ENCODE measurements at places on chromosomes 6 and 20.

- no peak for DNase-seq
Observed at GRCh38 chr20:13299401-13299800, 78.3 kb downstream of the ISM1 start.

DNA sequence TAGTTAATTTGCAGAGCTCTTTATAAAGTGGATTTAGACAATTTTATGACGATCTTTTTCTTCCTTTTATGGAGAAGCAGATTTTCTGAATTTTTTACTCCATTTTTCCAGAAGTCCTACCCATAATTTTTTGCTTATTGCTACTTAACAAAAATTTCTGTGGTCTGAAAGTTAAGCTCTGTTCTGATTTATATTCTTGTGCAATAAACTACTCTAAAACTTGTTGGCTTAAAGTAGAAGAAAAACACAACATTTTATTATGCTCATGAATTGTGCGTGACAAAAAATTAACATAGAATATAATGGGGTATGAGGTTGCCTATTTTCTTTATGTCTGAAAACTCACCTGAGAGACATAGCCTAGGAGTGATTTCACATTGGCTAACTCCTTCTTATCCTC, 2.6 kb downstream of the DEFB113 start:
- DNase-seq, result no peak

GRCh38 chr20:22217712-22218352, 366.5 kb downstream of the FOXA2 start:
- no peak for DNase-seq

DNA sequence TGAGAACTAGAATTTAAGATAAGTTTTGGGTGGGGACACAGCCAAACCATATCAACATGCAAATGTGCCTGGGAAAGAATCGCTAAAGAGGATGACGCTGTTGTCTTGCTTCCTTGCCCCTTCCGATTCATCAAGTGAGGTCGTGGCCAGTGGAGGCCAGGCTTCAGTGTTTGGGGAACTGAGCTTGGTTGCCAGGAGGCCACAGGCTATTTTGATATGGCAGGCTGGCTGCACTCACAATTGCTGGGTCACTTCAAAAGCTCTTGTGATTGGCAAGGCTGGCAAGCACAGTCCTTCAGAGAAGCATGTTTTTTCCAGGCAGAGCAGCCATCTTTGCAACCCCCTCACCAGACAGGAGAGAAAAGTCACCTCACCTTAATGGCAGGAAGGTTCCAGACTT, 45.8 kb downstream of the SAMD5 start:
- DNase-seq, result no peak

GRCh38 chr6:168837254-168838036, 396.5 kb downstream of the SMOC2 start:
- DNase-seq, result no peak

GRCh38 chr20:49865559-49865958, 49.8 kb downstream of the SPATA2 start:
- no peak for DNase-seq

DNA sequence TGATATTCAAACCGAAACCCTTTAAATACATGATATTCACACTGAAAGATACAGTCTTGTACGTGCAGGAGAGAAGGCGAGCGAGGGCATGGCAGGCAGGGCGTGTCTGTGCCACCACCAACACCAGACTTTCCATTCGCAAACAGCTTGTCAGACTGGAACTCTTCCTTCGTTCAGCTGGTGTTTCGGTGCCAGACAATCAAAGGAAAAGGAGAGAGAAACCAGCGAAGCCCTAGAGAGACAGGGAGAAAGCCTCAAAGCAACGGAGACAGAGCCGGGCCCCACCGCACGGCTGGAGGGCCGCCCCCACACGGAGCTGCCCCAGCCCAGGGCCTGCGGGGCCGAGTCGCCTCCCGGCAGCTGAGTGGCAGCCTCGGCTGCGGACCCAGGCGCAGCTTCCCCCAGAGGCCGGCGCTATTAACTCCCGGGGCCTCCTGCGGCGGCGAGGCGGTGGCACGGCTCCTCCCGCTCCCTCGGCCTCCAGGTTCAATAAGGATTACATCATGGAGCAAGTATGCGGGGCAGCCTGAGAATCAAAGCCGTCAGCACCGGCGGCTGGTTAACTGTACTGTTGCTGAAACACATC, 32.1 kb upstream of the NR2E1 start:
- DNase-seq, result no peak

GRCh38 chr6:45590696-45591184, 213.0 kb upstream of the SUPT3H start:
- DNase-seq, result no peak

GRCh38 chr20:23122796-23123655, 36.9 kb upstream of the CD93 start:
- DNase-seq, result no peak

DNA sequence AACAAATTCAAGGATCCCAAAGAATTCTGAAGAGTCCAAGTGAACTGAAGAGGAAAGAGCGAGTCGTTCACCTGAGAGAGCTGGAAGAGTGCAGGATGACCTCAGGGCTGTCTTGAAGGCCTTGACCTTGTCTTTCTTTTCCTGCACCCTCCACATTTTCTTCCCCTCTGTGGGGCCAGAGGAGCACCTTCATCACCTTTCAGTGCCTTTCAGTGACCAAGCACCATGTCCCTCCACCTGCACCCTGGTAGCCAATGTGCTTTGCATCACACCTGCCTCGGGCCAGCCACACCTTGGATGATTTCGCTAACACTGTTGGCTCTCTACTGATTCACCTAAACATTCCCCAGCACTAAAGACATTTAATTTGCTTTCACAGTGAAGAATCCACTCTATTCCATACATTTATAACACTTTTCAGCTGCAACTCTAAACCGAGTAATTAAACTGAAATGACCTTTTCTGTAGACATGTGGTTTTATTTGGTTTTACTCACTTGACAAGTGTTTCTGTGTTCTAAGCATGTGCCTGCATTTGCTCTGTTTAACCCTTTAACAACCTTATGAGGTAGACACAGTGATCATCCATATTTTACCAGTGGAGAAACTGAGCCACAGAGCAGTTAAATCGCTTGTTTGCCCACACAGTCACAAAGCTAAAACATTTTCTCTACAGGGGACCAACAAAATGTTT, 121.3 kb upstream of the CST7 start:
- DNase-seq, result no peak

DNA sequence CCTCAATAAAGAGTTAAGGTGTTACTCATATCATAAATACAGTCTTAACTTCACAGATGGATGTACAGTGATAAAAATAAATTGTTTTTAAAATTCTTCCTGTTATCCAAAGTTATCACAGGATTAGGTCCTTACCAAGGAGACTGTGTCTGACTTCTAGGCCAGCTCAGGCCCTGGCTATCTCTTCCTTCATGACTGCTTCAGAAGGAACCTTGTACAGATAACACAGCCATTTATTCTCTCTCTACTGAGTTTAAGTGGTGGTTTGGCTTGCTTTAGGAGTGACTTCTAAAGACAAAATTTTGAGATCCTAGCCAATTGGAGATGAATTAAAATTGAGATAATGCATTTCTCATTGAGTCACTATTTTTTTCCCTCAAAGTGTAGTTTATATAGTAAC, 40.8 kb upstream of the RNF182 start:
- DNase-seq, result no peak

- peak; percentile 48 for DNase-seq
Observed at GRCh38 chr6:160226118-160226591, 32.5 kb downstream of the SLC22A2 start.

GRCh38 chr20:57619051-57619831, 985 bp downstream of the ZBP1 start:
- peak; percentile 40 for DNase-seq

- no peak for DNase-seq
Observed at GRCh38 chr20:47428164-47428563, 71.7 kb upstream of the ZMYND8 start.

- DNase-seq, result no peak
Observed at GRCh38 chr6:36073587-36073986, 46.0 kb downstream of the MAPK14 start.

DNA sequence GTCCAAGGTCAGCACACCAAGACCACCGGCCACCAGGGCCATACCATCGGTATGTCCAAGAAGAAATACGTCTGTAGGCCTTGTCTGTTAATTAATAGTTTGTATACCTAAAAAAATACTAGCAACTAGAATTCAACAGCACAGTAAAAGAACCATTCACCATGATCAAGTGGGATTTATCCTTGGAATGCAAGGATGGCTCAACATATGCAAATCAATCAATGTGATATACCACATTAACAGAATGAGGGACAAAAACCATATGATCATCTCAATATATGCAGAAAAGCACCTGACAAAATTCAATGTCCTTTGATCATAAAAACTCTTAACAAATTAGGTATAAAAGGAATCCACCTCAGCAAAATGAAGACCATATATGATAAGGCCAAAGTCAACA, 24.4 kb downstream of the RPP40 start:
- DNase-seq, result no peak

- no peak for DNase-seq
Observed at GRCh38 chr20:18567739-18568091, 483 bp downstream of the SMIM26 start.

DNA sequence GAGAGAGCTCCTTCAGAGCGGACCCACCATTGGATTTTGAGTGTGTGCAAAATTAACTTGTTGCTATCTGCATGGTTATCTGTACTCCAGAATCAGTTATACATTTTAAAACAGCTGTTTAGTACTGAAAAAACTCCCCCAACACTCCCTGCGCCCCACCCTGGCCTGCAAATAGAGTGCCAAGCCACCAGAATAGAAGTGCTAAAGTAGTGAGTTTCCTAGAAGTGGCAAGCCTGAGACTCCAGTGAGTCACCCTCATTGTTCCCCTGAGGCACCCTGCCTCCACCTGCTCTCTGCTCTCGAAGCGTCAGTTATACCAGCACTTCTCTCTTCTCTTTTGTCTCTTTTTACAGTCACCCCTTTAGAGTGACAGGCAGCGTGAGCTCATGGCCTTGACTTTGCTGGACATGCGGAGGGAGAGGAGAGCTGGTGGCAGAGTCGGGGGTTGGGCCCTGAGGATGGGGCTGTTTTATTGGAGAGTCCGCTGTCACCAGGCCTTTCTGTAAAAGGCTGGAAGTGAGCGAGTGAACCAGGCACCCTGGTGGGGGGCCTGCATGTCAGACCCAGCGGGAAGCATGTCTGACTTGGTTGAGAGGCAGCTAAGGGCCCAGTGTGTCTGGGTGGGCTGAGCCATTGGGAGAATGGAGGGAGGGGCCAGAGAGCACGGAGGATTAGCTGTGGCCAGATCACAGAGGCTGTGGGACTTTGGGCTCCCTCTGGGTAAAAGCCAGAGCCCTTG, 10.4 kb downstream of the IGF2R start:
- DNase-seq, result peak; percentile 60

- no peak for DNase-seq
Observed at GRCh38 chr6:63418741-63419140, 99.0 kb upstream of the LGSN start.

DNA sequence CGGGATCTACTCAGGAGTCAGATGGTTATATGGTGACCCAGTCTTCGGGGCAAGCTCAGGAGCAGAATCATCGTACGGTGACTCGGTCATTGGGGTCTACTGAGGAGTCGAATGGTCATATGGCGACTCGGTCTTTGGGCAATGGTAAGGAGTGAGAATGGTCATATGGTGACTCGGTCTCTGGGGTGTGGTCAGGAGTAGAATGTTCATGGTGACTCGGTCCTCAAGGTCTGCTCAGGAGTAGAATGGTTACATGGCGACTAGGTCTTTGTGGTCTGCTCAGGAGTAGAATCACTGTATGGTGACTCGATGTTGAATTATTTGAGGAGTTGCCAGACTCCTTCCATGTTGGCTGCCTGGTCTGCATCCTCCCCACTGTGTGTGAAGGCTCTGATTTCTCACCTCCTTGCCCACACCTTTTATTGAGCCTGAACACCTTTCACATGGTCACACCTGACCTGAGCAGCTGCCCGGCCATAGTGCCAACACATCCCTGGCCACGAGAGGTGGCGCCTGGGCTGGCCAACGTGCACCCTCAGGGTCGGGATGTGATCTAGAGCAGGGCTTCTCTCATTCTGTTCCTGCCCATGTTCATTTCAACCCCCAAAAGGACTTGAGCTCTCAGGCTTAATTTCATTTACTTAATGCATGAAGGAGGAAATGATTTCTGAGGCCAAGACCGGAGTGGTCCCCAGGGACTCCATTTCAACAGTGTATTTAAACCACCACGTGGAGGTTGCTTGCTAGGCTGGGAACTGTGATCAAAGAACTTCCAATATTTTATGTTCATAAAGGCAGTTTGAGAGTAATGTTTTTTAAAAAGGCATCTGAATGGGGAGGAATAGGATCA, 119.5 kb downstream of the PHACTR3 start:
- no peak for DNase-seq

- DNase-seq, result no peak
Observed at GRCh38 chr20:61759286-61760065, 306.2 kb downstream of the TAF4 start.

GRCh38 chr6:146339716-146340115, 203.9 kb upstream of the RAB32 start:
- DNase-seq, result no peak

- DNase-seq, result no peak
Observed at GRCh38 chr20:46361381-46361780, 45.0 kb downstream of the ELMO2 start.

- no peak for DNase-seq
Observed at GRCh38 chr6:67909354-67909753, 725.7 kb upstream of the ADGRB3 start.

- DNase-seq, result no peak
Observed at GRCh38 chr20:38170219-38170825, 5.3 kb upstream of the TGM2 start.

GRCh38 chr6:100913400-100914276, 32.5 kb upstream of the ASCC3 start:
- DNase-seq, result no peak

DNA sequence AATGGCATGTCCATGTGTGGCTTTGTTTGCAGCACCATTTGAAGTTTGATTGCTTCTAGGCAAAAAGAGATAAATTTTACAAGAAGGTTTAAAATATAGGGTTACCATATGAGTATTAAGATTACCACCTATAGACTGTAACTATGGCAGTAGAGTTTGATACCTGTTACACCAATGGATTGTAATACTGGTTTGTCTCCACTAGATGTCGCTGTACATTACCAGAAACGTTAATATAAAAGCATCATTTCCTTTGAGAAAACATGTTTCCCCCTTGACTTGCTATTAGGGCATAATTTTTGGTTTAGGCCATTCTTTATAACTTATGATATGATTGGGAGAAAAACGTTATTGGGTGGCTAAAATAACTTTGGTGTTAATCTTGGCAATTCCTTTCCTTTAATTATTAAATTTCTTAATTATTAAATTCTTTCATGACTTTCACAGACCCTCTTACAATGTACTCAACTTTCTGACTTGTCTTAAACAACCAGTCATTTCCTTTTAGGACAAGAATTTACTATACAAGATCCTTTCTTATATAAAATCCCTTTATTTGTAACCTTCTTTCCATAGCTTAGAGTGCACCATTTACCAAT, 42.8 kb downstream of the HLA-DPB1 start:
- DNase-seq, result no peak

DNA sequence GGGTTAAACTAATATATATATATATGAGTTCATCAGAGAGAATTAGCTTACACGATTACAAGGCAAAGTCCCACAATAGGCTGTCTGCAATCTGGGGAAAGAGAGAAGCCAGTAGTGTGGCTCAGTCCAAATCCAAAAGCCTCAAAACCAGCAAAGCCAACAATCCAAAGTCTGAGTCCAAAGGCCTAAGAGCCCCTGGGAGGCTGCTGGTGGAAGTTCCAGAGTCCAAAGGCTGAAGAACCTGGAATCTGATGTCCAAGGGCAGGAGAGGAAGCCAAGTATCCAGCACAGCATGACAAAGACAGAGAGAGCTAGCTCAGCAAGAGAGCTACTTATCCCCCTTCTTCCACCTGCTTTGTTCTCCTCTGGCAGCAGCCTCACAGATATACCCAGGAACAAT, 274.7 kb upstream of the ID4 start:
- no peak for DNase-seq

Data from stimulated activated CD4-positive, alpha-beta T cell treated with anti-CD3 and anti-CD28 coated beads, Interleukin-15, amount 100 ng/mL, for 48 hours (primary cell).